ENCODE measurements at places on chromosomes 12 and 14.

- peak; percentile 2 for DNase-seq
Measured at GRCh38 chr12:29957835-29958234, 174.1 kb upstream of the TMTC1 start.

DNA sequence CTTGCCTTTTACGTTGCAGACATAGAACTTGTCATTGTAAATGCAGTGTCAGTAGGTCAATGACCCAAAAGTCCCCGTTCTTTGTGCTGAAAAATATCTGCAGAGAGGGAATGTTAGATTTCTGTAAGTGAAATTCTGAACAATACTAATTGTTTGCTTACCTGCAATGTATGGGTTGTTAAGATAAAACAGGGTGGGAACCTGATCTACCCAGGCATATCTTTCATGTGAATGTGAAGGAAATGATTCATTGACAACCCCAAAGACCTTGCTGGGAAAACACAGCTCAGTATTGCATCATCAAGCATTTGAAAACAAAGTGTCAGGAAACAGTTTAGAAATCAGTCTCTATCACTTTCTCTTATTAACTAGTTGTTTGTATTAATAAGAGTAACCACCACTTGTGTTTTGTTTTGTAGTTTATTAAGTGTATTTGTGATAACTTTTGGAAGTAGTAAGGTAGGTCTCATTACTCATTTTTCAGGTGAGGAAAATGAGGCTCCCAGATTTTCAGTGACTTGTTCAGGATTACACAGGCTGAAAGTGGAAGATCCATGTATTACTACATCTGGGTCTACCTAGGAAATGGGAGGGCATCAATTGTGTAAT lies 57.9 kb upstream of the SLC38A2 start:
- DNase-seq: peak; percentile 96

- DNase-seq: no peak
Measured at GRCh38 chr14:106846218-106846617, 1319.8 kb downstream of the TMEM121 start.

- no peak for DNase-seq
Measured at GRCh38 chr12:59425798-59426197, 170.0 kb upstream of the SLC16A7 start.

DNA sequence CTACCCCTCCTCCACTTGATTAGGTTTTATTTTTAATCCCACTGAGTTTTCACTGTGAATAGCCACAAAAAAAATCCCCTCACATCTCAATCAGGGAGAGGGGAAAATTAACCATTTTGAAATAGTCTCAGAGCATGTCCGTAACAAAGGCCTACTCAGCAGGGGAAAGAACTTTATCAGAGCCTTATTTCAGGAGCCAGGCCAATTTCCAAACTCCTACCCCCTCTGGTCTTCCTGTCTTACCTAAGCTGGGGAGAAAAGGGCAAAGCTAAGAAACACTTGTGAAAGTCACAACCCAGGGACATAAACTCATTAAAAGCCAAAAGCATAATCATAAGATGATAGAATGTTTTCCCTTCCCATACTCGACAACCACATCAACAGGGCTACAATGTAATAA lies 260.3 kb upstream of the DIO3 start:
- no peak for DNase-seq

DNA sequence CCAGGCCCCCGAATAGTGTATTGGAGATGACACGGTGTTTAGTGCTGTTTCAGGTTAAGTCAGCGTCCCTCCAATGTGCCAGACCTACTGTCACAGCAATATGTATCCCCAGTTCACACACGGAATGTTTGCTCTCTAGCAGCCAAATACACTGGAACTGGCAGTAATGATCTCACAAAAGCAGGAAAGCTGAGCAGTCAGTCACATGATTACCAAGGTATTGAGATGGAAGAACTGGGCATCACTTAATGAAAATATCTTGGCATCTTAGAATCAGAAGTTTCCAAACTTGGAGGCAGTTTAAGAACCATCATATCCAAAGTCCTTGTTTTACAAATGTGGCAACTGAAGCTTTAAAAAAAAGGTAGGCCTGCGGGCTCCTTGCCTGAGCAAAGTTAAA lies 23.3 kb downstream of the NINJ2 start:
- no peak for DNase-seq

DNA sequence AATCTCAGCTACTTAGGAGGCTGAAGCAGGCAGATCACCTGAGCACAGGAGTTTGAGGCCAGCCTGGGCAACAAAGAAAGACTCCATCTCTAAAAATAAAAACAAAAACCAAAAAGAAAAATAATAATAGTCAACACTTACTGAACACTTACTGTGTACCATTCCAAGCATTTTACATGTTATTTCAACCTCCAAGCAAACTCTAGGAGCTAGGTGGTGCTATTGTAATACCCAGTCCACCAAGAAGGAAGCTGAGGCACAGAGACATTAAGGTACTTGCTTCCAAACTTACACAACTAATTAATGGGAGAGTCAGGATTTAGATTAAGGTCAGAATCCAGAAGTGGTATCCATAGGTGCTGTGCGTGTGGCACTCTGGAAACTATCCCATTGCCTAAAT lies 13.7 kb upstream of the OR6J1 start:
- peak; percentile 79 for DNase-seq

DNA sequence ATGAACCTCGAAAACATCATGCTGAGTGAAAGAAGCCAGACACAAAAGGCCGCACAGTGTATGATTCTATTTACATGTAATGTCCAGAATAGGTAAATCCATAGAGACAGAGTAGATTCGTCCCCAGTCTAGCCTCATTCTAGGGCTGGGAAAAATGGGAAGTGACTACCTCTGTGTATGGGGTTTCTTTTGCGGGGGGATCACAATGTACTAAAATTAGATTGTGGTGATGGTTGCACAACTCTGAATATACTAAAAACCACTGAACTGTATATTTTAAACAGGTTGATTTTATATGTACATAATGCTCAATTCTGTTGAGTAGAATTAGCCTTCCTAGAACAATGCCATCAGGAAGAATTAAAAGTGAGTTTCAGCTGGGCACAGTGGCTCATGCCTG lies 6.3 kb upstream of the RILPL2 start:
- no peak for DNase-seq

GRCh38 chr12:57047981-57048380 lies 1.9 kb downstream of the MYO1A start:
- no peak for DNase-seq

GRCh38 chr12:81962126-81962856 lies 203.1 kb upstream of the PPFIA2 start:
- DNase-seq: no peak

- peak; percentile 47 for DNase-seq
Measured at GRCh38 chr12:28191051-28192048, 1.1 kb downstream of the CCDC91 start.

- no peak for DNase-seq
Measured at GRCh38 chr12:119113496-119113986, 65.2 kb upstream of the HSPB8 start.

DNA sequence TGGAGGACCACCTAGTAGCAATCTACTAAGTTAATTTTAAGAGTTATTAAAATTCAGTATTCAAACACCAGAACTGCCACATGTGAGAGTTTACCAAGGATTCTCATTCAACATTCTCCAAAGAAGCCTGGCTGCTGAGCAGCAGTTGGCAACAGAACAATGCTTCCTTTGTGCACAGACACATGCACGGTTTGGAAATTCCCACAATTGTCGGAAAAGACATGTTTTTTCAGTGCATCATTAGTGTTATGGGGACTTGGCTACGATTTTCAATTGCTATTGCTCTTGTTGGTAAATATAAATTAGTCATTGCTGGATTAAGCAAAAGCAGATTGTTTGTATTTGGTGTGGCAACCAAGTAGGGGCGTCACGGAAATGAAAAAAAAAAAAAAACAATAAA lies 22.2 kb downstream of the ST8SIA1 start:
- DNase-seq: peak; percentile 12

GRCh38 chr14:24802236-24802635 lies 168.2 kb upstream of the GZMB start:
- no peak for DNase-seq

GRCh38 chr14:76112889-76113624 lies 38.7 kb upstream of the GPATCH2L start:
- no peak for DNase-seq

GRCh38 chr14:87901236-87901635 lies 91.7 kb downstream of the GALC start:
- no peak for DNase-seq

- no peak for DNase-seq
Measured at GRCh38 chr12:5185435-5186069, 141.9 kb downstream of the KCNA5 start.
